ENCODE measurements at places on chromosomes 13 and 19.

- no peak for DNase-seq
Measured at GRCh38 chr19:3250675-3251074, 26.2 kb downstream of the CELF5 start.

GRCh38 chr19:51560339-51560738 is 10.7 kb upstream of the ZNF175 start:
- no peak for DNase-seq

GRCh38 chr19:16367261-16367683 is 42.6 kb downstream of the KLF2 start:
- DNase-seq: no peak

- no peak for DNase-seq
Measured at GRCh38 chr13:97339988-97340749, 93.8 kb upstream of the RAP2A start.

DNA sequence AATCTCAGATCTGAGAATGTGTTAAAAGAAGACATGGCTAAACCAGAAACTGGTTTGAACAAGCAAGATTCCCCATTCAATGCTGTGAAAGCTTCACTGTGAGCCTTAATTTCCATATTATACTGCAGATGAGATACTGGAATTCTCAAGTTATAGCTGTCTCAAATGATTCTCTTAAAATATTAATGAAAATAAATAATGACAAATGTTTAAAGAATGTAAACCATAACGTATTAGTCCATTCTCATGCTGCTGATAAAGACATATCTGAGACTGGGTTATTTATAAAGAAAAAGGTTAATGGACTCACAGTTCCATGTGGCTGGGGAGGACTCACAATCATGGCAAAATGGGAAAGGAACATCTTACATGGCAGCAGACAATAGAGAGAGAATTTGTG is 667.8 kb downstream of the SLITRK1 start:
- no peak for DNase-seq

DNA sequence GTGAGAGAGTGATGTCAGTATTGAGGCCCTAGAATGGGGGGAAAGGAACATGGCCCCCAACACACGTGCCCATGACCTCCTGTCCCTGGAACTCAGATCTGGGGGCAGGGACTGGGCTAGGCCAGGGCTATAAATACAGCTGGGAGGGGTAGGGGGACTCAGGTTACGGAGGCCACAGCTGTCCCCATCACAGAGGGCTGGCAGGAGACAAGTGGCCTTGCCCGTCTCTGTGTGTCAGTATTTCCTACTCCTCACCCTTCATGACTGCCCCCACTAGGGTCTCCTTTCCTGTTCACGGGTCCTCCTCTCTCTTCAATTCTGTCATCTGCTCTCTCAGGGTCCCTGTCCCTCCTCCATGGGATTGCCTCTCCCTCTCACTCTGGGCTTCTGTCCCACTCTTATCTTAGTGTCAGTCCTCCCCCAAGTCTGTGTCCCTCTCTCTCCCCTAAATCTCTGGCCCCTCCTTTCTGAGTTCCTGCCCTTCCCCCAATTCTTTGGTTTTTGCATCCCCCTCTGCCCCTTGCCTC is 687 bp upstream of the HRC start:
- DNase-seq: no peak

GRCh38 chr19:45901912-45902650 is at the start of gene MYPOP:
TSS of gene MYPOP (minus strand) at chr19:45902613. CDS start at chr19:45901773, 840 bp downstream.
- no peak for DNase-seq

- no peak for DNase-seq
Measured at GRCh38 chr13:24252136-24252535, 57.2 kb upstream of the C1QTNF9 start.

GRCh38 chr19:47735131-47735530 is 10.2 kb upstream of the NOP53 start:
- DNase-seq: no peak

DNA sequence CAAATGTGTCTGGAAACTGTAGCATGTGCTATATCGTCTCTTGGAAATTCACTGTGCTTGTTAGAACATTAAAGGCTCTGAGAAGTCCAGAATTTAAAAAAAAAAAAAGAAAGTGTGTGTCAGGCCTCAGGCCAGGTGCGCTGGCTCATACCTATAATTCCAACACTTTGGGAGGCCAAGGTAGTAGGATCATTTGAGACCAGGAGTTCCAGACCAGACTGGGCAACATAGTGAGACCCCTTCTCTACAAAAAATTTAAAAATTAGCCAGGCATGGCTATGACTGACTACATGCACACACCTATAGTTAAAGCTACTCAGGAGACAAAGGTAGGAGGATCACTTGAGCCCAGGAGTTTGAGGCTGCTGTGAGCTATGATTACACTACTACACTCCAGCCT is 4.9 kb downstream of the HNRNPUL1 start:
- no peak for DNase-seq

DNA sequence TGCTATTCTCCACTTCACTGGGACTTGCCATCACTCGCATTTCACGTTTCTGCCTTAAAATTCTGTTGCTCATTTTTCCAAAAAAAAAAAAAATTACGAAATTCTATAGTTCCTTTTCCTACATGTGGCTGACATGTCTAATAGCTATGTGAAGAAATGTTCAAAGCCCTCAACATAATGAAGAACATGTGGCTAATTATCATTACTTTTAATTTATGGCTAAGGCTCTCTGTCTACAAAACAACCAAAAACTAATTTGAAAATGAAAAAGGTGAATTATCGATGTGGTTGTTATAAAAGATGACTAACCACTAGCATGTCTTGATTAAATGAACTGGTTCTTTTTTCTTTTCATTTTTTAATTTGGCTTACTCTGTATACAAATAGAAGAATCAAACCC is 940.0 kb downstream of the EFNB2 start:
- DNase-seq: no peak

DNA sequence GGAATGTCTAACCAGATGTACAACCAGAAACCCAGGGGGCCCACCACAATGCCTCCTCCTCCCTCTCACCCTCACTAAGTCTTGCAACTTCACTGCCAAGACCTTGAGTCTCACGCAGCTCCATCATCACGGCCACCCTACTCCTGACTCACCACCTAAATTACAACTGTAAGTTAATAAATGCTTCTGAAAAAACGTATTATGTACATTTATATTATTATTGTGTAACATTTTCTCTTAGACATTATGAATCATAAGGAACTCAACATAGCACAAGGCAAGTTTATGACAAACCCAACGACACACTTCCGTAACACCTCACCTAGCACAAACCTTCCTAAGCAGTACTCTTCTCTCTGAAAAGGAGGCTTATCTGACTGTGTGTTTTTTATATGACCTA is 20.7 kb downstream of the MIPEP start:
- no peak for DNase-seq

DNA sequence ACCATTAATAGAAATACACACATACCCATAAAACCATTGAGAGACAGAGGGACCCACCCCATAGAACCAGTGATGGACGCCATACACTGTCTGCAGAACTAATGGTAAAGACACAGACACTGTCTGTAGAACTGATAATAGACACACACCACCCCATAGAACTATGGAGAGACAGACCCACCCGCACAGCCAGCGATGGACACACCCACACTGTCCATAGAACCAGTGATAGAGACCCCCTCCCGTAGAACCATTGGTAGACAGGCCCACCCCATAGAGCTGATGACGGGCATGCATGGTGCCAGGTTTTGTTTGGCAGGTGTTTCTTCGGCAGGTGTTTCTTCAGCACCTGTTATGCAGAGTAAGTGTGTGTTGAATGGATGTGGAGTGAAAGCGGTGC is 88.3 kb upstream of the TEX29 start:
- DNase-seq: no peak

DNA sequence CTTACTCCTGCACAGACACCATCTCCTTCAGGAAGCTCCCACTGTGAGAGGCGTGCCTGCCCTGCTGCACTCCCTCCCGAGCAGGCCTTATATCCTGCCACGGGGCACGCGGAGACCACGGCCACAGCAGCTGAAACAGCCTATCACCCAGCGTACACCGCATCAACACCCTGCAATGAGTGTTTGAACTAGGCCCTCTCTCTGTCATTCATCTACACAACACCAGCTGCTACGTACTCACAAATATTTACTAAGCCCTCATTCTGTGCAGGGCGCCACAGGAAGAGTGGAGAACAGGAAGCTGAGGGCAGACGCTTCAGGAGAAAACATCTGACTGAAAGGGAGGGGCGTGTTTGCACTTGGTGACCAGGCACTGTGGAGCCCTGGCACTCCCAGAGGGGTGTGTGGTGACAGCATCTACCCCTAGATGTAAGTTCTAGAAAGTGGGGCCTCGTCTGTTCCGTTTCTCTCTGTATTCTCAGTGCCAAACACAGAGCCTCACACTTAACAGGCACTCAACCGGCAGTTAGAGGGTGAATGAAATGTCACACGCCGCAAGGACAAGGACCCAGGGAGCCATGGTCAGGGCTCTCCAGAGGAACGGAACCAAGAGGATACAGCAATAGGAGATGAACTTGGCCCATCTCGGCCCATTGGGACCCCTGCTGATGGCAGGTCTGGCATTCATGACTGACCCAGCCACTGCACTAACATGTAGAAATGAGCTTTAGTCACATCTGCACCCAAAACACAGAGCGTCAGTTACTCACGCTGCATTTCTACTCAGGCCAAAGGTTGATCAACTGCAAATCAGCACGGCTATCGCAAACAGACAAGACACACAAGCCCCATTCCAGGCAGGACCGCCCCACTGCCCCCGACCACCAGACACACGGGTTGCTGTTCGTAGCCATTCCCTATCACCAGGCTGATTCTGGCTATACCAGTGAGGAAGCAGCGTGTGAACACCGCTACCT is 15.7 kb downstream of the RANBP3 start:
- peak; percentile 83 for DNase-seq

- no peak for DNase-seq
Measured at GRCh38 chr13:44410328-44410859, 36.8 kb downstream of the SERP2 start.

- DNase-seq: no peak
Measured at GRCh38 chr19:30780456-30780855, 408.3 kb downstream of the ZNF536 start.

- no peak for DNase-seq
Measured at GRCh38 chr13:114229506-114229905, 5.2 kb upstream of the CDC16 start.

GRCh38 chr13:113297370-113298042 is 467 bp downstream of the LAMP1 start:
- no peak for DNase-seq

DNA sequence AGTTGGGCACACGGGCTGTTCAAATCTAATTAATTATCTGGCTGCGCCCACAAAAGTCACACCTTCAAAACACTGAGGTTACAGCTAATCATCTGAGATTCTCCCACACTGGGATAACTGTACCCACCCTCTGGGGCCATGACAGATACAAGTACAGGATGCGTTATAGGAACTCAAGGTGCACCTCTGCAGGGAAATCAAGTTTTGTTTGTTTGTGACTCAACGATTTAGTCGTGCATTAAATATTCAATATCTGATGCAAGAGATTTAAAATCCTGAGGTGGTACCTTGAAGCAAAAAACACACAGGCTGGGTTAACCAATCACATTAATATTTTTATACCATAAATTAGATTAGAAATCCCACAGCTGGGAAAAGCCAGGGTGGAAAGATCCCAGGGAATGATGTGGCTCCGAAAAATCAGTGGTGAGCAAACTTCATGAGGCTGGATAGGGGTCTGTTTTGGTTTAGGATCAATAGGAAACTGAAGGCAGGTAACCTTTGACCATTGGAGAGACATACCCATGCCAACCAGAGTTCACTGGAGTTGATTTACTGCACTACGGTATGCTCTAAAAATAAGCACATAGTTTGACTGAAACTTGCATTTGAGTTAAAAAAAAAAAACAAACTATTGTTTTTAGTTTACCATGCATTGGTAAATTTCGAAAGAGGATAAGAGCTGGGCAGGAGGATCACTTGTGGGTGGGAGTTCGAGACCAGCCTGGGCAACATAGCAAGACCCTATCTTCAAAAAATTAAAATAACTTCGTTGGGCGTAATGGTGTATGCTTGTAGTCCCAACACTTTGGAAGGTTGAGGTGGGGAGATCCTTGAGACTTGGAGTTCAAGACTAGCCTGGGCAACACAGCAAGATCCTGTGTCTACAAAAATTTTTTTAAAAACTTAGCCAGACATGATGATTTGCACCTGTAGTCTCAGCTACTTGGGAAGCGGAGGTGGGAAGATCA is 23.9 kb upstream of the CEBPG start:
- no peak for DNase-seq

DNA sequence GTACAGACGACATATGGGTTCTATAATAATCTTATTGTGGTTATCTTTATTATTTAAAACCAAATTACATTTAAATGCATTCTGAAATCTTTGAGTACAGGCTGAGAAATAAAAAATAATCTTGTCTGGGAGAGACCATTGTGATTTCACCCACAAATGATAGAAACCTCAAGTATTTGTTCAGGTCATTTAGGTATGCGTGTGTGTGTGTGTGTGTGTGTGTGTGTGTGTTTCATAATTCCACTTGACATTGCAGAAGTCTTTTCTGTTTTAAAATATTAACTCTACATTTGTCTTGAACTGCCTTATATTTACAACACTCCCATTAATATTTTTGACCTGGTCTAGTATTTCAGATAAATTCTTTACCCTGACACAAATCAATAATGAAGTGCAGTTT is 126.9 kb downstream of the SPRY2 start:
- DNase-seq: no peak

- no peak for DNase-seq
Measured at GRCh38 chr13:107202371-107203023, 634.6 kb upstream of the ARGLU1 start.

DNA sequence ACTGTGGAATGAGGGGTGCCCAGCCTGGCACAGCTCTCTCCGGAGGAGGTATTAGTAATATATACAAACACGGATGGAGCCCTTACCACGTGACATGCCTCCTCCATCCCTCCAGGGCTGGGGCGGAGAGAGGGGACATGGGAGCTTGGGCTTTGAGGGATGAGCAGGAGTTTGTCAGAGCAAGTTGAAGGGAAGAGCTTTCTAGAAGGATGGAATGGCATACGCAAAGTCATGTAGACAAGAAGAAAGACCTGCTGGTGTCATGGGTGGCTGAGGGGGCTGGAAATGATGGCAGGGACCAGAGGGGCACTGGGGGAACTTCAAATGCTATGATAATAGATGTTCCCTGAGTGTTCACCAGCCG is 2.6 kb downstream of the MPND start:
- DNase-seq: no peak

GRCh38 chr13:73704587-73704986 is 429.6 kb downstream of the KLF12 start:
- no peak for DNase-seq

GRCh38 chr19:12295191-12295590 is 508 bp upstream of the ZNF44 start:
- DNase-seq: no peak

- no peak for DNase-seq
Measured at GRCh38 chr13:76750126-76750525, 136.1 kb downstream of the KCTD12 start.

DNA sequence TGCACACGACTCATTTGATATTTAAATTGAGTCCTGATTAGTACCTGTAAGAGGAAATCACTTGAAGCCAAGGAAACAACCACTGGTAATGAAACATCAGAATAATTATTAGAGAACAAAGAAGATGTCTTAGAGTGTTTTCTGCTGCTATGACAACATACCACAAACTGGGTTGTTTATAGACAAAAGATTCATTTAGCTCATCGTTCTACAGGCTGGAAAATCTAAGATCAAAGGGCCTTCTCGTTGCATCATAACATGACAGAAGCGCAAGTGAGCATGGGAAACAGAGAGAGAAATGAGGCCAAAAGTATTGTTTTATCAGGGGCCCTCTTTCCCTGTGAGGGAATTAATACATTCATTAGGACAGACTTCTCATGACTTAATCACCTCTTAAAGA is 1024.0 kb upstream of the PCDH9 start:
- no peak for DNase-seq

GRCh38 chr13:110929104-110929777 is 14.4 kb upstream of the ANKRD10 start:
- DNase-seq: no peak
